ENCODE measurements at places on chromosomes 6 and 20.

DNA sequence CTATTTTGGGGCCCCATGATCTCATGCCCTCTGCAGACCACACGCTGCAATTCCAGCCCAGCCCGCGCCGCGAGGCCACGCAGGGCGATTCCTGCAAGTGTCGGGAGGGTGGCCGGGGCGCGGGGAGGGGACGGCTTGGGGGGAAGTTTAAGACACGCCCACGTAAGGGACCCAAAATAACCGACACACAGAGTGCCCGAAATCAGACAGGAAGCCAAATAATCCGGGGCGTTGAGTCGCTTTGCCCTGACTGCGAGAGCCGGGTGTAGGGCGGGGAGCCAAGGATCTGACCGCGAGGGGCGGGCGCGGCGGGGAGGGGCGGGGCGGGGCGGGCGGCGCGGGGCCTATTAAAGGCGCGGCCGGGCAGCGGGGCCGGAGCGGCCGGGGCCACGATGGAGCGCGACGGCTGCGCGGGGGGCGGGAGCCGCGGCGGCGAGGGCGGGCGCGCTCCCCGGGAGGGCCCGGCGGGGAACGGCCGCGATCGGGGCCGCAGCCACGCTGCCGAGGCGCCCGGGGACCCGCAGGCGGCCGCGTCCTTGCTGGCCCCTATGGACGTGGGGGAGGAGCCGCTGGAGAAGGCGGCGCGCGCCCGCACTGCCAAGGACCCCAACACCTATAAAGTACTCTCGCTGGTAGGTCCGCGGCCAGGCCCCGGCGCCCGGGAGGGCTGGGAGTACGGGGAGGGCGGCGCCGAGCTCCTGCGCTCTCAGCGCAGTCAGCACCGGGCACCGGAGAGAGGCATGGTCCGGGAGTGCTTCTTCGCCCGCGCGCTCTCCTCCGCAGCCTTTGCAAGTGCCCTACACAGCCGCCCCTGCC, at the start of gene ENPP1:
Gene ENPP1 (plus strand): TSS at position 377 of the 816 bp plus-strand sequence. CDS start 16 bp downstream, at position 393.
- peak; percentile 28 for DNase-seq

GRCh38 chr6:37205175-37205996, 35.4 kb downstream of the PIM1 start:
- no peak for DNase-seq

GRCh38 chr20:52760791-52761190, 211.4 kb upstream of the TSHZ2 start:
- no peak for DNase-seq

DNA sequence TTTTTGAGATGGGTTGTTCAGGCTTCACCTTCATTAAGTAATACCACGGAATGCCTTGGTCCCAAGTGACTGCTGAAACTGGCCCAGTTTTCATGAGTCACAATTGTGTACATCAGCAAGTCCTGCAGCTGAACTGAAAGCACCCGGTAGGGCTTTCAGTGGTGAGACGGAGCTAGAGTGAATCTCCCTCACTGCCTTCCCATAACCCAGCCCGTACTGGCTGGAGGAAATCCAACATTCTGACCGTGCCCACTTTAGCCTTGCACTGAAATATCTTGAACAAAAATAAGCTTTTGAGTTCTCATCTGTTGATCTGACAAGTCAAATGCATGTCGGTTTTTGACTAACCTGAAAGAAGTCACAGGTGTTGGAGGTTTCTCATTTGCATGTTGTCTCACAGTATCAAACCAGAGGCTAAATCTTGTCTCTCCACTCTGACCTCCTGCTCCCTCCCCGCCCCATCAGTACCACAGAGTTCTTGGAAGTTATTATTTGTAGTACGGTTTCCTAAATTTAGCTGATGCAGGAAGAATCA, 35.9 kb downstream of the DUSP22 start:
- DNase-seq, result no peak

GRCh38 chr6:23940466-23940865, 185.5 kb upstream of the NRSN1 start:
- DNase-seq, result no peak

GRCh38 chr6:152721956-152722355, 24.3 kb downstream of the MYCT1 start:
- no peak for DNase-seq

DNA sequence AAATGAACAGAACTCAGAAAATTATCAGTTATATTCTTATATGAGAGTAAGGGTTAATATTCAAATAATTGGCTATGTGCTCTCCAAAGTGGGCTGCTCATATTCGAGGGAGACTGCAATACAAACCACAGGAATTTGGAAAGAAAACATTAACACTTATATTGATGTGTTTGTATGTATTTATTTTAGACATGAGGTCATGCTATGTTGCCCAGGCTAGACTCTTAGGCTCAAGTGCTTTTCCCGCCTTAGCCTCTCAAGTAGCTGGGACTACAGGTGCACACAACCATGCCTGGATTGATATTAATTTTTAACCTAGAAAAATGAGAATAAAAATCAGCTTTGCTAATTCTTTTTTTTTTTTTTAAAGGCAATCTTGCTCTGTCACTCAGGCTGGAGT, 35.0 kb downstream of the BTBD9 start:
- DNase-seq, result no peak
